ENCODE measurements at places on chromosomes 2 and 18. TPM values are rescaled to one million over a fixed set of nuclear protein-coding genes. Genes with fewer than 3 reads are reported as not detected.
A peak's percentile ranks its signal among the peaks of the same experiment; 100 is the strongest.

ABCB11 gene
- total RNA-seq = 0.05 TPM

DSG4 gene
- total RNA-seq = under 0.01 TPM

AKAIN1 gene
- total RNA-seq = 0.14 TPM

GKN2 gene
- 0.24 TPM for total RNA-seq

STPG4 gene
- 0.14 TPM for total RNA-seq

- no peak for DNase-seq
These were observed 84.6 kb downstream of the MYL12B start for GRCh38 chr18:3346487-3346886.

- DNase-seq = no peak
These were observed at the start of gene LRRC30 for GRCh38 chr18:7230626-7231349. TSS of gene LRRC30 (plus strand) at chr18:7231089. CDS start at chr18:7231139, 50 bp downstream.

DNA sequence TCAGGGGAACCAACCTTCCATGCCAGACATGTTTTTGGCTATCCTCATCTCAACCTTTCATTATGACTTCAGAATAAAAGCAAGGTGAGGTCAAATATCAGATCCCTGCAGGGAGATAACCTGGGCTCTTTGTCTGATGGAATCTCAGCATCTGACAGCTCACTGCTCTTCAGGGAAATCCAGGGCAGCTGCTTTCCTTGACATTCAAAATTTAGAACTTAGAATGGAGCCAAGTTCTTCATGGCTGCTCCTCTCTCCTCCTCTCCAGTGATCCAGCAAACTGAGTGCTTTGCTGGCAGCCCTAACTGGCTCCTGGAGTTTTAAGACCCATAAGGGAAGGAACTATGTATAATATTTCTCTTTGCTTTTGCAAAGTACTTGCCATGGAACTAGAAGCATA is 716.3 kb downstream of the TSN start:
- DNase-seq = peak; percentile 2

DNA sequence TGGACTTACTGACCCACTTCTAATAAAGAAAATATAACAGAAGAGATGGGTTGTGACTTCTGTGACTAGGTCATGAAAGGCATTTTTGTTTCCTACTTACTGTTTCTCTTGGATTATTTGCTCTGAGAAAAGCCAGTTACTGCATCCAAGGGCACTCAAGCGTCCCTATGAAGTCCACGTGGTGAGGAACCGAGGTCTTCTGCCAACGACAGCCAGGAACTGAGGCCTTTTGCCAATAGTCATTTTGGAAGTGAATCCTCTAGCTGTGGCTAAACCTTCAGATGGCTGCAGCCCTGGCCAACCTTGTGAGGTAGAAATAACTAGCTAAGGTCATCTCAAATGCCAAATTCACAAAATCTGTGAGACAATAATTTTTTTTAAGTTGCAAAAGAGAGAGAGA is 449.8 kb upstream of the RGPD4 start:
- no peak for DNase-seq

- DNase-seq = no peak
These were observed 173.0 kb downstream of the BABAM2 start for GRCh38 chr2:28063492-28063962.

GRCh38 chr2:148725564-148725963 is 81.0 kb downstream of the EPC2 start:
- DNase-seq = no peak

DNA sequence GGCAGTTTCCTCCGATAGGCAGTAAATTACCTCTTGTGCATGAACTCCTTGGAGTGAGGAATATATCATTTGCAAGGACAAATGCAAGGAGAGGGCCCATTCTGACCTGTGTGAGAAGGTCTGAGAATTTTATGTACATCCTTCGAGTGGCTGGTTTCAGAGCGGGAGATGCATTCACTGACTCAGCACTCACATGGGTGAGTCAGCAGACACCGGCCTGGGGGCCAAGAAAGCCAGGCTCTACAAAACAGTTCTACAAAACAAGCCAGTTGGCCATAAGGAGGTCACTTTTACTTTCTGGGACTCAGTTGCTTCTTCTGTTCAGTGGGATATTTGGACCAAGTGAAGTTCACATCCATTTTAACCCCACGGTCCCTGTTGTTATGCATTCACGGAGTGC is 35.3 kb downstream of the CYP26B1 start:
- DNase-seq = no peak

Measured in thymus (tissue), 14 donors.